NCI-H187 (cell line): ENCODE measurements at places on chromosomes 5 and 9.

GRCh38 chr9:109639674-109640579 lies 140.1 kb upstream of the PALM2AKAP2 start:
- DNase-seq, result no peak

DNA sequence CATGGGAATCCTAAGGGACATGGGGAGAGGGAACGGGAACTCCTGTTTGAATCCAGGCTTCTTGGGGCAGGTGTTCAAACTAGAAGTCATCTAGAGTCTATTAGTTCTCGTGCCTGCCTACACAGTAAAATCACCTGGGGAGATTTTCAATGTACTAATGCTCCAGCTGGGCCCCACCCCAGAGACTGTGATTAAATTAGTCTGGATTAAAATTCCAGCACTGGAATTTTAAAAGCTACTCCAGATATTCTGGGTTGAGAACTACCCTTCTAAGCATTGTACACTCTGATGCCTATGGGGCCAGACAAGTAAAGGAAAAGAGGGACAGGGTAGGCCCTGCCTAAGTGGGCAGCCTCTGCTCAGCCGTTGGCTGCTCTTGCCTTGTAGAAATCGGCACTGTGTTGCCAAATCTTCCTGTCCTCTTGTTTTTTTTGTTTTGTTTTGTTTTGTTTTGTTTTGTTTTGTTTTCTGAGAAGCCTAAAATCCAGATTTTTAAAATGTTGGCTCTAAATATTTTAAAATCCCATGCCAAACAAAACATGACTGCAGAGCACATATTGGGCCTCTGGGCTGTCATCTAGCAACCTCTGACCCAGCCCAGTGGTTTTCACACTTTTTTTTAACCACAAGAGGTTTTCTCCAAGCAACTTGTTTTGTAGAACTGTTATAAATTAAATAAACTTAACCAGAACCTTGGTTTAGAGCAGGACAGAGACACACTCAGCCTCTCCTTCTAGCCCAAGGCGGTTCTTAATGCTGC lies 29.0 kb downstream of the ADRB2 start:
- DNase-seq, result no peak

- no peak for DNase-seq
These were observed 26.8 kb upstream of the CSF1R start for GRCh38 chr5:150113047-150113744.

GRCh38 chr5:83895860-83896259 lies 175.2 kb upstream of the HAPLN1 start:
- DNase-seq, result no peak

DNA sequence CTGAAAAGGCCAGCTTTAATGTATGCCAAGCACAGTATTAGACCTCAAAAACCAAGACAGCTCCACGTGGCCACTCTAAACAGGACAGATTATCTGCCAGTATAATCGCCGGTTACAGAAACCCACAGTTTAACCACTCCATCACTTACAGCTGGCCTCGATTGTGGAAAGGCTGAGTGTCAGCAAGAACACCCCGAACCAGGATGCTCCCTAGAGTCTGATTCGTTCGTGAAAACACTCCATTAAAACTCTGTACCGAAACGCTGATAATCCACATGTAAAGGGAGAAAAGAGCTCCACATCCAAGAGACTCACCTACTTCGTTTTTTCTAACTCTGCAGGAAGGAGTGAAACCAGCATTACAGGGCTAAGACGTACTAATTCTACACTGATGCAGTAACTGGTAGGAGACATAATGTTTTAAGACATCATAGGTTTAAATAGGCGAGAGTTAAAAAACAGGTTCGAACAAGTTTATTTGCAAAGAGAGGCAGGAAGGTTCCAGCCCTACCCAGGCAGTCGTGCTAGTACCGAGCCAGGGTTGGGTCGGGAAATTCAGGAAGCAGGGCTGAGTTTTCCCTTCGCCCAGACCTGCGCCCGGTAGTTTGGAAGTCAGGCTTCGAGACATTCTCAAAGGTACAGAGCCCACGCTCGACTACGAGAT lies 949 bp downstream of the SERINC5 start:
- DNase-seq, result no peak

- no peak for DNase-seq
These were observed 52.0 kb upstream of the KCNIP1 start for GRCh38 chr5:170451747-170452365.

DNA sequence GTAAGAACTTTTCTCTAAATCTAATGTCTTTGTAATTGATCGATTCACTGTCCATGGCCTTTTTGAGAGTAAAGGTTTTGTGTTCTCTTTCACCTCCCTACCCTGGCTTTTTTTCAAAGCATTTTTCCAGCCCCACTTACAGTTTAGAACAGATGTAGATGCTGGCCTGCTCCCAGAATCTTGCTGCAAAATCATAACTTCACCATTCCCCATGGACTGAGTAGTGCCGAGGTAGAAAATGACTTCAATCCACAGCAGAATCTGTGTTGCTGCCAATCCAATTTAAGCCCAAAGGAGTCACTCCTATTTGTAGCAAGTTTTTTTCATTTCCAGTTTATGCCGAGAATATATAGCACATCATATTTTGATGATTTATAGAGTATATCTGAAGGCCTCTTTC lies 46.5 kb upstream of the CEMIP2 start:
- DNase-seq, result no peak

DNA sequence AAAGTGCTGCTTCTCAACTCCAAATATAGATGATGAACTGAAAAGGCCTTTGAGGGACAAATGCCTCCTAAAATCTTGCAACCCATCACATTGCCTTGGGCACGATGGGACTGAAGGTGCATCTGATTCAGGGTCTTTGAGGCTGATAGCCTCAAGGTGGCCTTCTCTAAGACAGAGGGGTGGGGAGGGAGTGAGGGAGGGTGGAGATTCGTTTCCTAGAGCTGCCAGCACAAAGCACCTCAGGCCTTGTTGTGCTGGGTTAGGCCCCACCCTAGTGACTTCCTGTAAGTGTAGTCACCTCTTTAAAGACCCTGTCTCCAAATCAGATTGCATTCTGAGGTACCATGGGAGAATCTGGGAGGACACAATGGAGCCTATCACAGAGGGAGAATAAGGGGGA lies 57.1 kb downstream of the BARX1 start:
- no peak for DNase-seq

DNA sequence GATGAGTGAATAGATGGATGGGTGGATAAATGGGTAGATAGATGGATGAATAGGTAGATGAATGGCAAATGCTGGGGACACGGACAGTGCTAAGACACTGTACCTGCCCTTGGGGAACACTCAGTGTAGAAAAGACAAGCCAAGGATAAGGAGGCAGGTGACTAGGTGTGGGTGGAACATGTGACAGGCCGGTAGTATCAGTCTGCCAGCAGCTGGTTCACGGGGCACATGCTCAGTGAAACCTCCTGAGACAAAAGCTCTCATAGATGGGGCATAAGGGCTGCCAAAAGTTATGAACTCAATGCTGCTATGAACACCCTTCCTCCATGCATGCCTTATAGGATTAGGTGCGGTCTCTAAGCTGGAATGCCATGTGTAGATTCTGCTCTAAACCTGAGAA lies 71.0 kb downstream of the C5orf15 start:
- DNase-seq, result no peak

DNA sequence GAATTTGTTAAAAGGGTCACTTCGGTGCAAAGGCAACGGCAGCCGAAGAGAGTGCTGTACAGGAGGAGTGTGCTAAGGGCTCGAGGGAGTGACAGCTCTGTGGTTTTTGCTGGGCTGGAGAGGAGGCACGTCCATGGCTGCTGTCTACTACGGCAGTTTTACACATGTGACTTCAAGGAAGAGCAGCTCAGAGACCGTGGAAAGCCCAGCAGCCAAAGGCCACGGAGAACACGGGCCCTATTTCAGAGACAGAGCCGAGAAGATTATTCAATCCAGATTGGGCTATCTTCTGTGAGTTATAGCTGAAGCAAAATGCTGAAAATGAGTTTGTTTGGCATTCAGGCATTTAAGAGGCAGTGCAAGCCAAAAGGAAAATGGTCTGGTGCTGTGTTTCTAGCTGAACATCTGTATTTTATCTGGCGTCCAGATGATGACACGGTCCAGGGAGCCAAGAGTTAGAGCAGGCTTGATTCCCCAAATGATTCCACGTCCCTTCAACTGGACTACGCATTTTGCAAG lies 96.4 kb downstream of the RFK start:
- DNase-seq, result no peak

DNA sequence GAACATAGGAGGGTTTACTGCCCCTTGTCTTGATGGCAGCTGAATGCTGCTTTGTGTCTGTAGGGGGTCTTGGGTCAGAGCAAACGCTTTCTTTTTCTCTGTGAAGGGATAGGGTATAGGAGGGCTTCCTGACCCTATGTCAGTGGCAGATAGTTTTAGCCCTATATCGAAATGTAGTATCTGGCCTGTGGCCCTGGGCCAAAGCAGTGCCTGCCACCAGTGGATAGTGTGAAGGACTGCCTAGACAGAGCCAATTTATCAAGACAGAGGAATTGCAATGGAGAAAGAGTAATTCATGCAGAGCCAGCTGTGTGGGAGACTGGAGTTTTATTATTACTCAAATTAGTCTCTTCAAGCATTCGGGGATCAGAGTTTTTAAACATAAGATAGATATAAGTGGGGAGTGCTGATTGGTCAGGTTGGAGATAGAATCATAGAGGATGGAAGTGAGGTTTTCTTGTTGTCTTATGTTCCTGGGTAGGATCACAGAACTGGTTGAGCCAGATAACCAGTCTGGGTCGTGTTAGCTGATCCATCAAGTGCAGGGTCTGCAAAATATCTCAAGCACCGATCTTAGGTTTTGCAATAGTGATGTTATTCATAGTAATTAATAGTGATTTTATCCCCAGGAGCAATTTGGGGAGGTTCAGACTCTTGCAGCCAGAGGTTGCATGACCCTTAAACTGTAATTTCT lies 178.5 kb downstream of the GDNF start:
- DNase-seq, result no peak

GRCh38 chr9:104988539-104988938 lies 60.6 kb upstream of the ABCA1 start:
- no peak for DNase-seq

- DNase-seq, result no peak
These were observed 1.0 kb upstream of the RXRA start for GRCh38 chr9:134325096-134325812.

DNA sequence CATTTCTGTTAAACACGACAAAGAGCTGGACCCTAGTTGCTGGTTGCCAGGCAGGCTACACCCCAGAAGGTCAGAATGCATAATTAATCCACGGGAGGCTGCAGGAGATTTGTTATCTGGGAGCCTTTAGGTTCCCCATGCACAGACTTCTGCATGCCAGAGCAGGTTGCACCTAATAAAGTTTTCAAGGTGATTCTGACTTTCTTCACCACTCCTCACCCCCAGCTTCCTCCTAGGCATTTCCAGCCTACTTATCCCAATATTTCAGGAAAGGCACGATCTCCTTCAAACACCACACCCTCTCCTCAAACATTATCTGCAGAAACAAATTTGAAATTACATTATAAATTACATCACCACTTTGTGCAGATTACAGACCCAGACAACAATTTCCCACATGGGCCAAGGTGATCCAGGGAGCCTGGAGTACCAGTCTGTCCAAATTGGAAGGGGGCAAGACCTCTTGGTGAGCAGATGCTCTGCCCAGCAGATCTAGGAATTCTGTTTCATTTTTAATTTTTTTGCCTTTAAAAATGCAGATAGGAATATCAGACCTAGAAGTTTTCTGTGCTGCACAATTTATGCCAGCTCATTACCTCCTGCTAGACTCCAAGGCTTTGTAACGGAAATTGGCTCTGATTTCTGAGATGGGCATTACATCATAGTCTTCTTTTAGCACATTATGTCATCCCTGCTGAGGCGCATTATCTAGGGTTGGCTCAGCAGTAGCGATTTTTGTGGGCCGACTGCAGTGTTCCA lies 363.4 kb upstream of the SLC30A5 start:
- DNase-seq, result no peak

- DNase-seq, result no peak
These were observed 414.9 kb upstream of the ACO1 start for GRCh38 chr9:31969552-31969951.

DNA sequence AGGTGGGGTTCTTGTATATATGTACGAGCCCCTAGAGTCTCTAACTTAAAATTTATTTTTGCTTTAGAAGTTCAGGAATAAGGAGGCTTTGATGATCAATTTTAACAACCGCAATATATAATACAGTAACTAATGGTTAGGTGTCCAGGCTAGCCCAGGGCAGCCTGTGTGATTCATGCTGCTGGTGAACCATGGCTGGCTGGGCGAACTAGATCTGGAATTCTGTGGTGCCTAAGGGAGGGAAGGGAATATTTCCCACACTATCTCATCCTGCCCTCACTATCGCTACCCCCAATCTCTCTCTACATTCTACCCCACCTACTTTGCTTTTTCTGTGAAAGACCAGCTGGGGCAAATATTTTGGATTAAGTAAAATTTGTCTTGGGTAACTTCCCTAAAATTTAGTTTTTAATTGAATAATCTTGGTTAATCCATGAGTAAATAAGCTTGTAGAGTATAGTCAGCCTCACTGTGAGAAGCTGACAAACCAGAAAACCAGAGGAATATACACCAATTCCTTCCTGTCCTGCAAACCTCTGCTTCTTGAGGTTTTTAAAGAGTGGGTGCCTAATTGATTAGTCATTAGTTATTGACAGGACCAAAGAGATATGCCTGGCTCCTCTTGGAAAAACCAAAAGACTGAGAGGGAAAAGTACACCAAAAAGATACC lies 115.1 kb upstream of the CCDC152 start:
- DNase-seq, result no peak

- DNase-seq, result no peak
These were observed 137.9 kb upstream of the SLC24A2 start for GRCh38 chr9:19926774-19927173.

DNA sequence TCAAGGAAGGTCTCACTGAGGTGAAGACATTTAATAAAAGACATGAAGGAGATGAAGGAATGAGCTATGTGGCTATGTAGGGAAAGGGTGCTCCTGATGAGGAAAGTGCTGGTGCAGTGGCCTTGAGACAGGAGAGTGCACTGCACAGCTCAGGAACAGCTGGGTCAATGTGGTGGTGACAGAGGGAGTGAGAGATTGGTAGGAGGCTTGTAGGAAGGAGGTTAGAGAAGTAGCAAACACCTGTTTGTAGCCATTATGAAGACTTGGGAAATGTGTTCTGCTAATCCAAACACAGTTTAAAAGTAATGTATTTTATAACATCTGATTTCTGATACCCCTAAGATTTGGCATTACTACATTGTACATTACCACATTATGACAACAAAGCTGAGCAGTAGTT lies 115.1 kb upstream of the MTAP start:
- DNase-seq, result no peak

- no peak for DNase-seq
These were observed 38.5 kb downstream of the FAXDC2 start for GRCh38 chr5:154811653-154812465.

GRCh38 chr5:139199321-139199720 lies 1.2 kb upstream of the SIL1 start:
- no peak for DNase-seq

GRCh38 chr5:66881480-66882161 lies 285.4 kb downstream of the MAST4 start:
- DNase-seq, result no peak
